Astrocyte of the cerebellum (primary cell): ENCODE measurements at places on chromosomes 6 and 20.

DNA sequence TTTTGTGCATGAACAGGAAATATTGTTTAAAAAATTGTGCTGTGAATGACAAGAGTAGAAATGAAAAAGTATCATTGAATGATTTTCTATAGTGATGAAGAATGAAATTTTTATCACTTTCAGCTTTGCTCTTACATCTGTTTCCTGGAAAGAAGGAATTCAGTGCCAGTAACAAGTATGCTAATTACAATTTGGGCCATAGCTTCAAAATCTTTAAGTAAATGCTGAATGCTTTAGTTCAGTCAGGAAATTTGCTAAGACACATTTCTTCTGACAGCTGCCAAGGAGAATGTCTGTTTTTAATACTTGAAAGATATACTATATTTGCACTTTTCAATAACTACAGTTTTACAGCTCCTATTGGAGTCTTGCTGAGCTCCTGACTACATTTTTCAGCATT is 203.7 kb upstream of the RSPO3 start:
- no peak for DNase-seq

GRCh38 chr20:45358282-45359068 is 4.5 kb upstream of the SYS1 start:
- DNase-seq: peak; percentile 52

DNA sequence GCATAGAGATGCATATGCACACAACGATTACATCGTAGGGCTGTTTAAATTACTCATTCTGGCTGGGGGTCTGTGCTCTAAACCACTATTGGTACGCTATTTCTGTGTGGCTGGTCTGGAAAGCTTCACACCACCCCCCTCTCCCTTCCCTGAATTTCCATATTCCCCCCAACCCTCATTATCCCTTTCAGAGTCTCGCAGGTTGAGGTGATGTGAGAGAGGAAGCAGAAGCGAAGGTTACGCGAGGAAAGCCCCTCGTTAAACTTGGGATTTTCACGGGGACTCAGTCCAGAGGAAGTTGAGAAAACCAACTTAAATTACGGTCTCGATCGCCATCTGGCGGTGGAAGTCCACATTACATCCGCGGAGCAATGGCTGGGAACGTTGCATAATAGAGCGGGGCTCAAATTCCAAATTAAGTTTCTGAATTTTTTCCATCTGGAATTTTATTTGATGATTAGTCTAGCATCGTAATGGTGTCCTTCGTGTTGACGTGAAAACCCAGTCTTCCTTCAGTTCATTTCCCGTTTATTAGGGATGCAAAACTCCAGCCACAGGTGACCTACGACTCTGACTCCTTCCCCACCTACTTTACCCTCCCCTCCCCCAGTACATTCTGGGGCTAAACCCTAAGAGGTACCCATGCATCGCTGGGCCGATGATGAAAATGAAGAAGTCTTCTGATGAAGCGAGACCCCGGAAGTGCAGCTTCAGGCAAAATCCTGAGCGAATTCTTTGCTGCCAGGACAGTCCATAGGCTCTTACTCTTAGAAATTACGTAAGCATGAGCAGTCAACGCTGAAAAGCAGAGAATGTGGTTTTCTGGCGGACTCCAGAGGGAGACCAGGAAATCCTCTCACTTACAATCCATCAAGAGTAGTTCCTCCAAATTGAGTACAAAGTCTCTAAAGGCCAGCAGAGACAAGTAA is 19.7 kb downstream of the HLA-DOB start:
- peak; percentile 45 for DNase-seq

- DNase-seq: no peak
These were observed 4.0 kb downstream of the METTL24 start for GRCh38 chr6:110354153-110354552.

- DNase-seq: no peak
These were observed 1230.3 kb upstream of the CITED2 start for GRCh38 chr6:140604786-140605185.

- no peak for DNase-seq
These were observed 101.6 kb downstream of the LINC00237 start for GRCh38 chr20:21004386-21005076.

- DNase-seq: no peak
These were observed 151.6 kb downstream of the SYNDIG1 start for GRCh38 chr20:24620937-24621519.

GRCh38 chr6:15245361-15246216 is at the start of gene JARID2:
Gene JARID2 (plus strand): TSS chr6:15246069. CDS start chr6:15246540, 471 bp downstream.
- DNase-seq: peak; percentile 93

- peak; percentile 12 for DNase-seq
These were observed 38.9 kb upstream of the PMEPA1 start for GRCh38 chr20:57748601-57749130.

GRCh38 chr20:50285376-50286173 is 94.9 kb downstream of the CEBPB start:
- peak; percentile 45 for DNase-seq

GRCh38 chr6:104973404-104973803 is 16.5 kb downstream of the LIN28B start:
- DNase-seq: no peak

GRCh38 chr6:136962661-136963060 is 40.6 kb downstream of the SLC35D3 start:
- no peak for DNase-seq

GRCh38 chr6:41209547-41210320 is 8.8 kb upstream of the TREML2 start:
- no peak for DNase-seq

DNA sequence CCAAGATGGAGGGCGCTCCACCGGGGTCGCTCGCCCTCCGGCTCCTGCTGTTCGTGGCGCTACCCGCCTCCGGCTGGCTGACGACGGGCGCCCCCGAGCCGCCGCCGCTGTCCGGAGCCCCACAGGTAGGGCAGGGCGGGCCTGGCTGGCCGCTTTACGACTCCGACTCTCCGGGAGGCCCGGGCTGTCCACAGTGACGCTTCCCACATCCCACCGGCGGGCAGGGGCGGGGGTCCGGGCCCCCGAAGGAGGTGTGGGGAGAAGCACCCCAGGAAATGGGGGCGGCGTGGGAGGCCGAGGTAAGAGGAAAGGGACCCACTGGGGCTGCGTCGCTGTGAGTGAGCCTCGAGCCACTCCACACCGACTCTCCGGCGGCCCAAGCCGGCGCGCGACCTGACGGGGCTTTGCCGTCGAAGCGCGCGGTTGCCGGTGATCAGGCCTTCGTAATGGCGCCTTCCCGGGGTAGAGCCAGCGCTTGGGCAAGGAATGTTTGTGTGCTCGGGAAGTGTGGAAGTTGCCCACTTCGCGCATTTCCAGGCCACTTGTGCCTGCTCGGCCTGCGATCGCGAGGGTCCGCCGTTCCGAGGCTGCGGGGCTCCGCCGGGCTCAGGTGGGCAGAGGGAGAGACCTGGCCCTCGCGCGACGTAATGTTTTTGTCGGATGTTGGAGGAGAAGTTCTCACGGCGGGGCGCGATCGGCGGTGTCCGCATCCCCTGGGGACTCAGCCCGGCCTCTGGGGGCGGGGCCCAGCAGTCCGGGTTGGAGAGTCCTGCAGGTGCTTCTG is 427 bp downstream of the GINM1 start:
- no peak for DNase-seq

DNA sequence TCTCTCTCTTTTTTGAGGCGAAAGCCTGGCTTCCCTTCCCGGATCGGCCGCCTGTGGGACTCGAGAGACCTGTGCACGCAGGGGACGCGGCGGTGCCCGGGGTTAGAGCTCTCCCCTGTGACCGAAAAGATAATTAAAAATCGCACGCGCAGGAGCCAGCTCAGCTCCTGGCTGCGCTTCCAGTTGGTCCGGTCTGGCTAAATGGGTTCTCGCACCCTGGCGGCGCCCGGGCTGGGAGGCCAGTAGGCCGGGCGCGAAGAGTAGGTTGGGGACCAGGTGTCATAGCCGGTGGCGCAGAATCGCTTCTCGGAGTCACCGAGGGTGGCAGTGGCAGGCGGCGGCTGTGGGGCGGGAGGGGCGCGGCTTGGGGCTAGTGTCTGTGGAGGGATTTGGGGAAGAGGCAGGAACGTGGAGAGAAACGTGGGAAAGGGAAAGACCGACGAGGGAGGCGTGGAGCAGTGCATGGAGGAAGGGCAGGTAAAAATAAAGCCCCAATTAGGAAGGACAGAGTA is 41.9 kb upstream of the SUPT3H start:
- no peak for DNase-seq

DNA sequence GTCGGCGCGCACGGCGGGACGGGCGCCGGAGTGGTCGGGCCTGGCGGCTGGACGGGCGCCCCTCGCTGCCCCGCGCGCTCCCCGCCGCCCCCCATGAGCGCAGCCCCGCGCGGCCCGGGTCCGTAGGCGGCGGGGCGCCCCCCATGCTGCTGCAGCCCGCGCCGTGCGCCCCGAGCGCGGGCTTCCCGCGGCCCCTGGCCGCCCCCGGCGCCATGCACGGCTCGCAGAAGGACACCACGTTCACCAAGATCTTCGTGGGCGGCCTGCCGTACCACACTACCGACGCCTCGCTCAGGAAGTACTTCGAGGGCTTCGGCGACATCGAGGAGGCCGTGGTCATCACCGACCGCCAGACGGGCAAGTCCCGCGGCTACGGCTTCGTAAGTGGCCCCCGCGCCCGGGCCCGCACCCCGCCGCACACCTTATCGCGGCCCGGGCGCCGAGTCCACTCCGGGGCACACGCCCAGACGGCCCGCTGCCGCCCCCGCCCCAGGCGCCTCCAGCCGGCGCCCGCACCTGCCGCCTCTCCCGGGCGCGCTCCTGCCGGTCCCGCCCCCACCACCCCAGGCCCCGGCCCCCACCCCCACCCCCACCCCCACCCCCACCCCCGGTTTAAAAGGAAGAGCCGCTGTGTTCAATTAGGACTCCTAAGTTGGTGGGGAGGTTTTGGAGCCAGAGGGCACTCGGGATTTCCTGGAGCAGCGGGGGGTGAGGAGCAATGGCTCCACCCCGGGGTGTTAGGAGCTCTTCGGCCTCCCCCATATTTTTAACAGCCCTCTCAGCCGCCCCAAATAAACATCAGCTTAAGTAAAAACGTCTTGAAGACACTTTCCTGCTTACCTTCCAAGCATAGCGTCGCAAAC is 474 bp downstream of the RBM38 start:
- DNase-seq: no peak

GRCh38 chr20:32621891-32622584 is 36.9 kb upstream of the NOL4L start:
- DNase-seq: no peak
